Activated naive CD4-positive, alpha-beta T cell treated with anti-CD3 and anti-CD28 coated beads for 36 hours (primary cell): ENCODE measurements at places on chromosomes 1 and 21. TPM values are rescaled to one million over a fixed set of nuclear protein-coding genes. Genes with fewer than 3 reads are reported as not detected.
A peak's percentile ranks its signal among the peaks of the same experiment; 100 is the strongest.

GRCh38 chr1:84913555-84913892 is 20.5 kb upstream of the LPAR3 start:
- H3K27ac ChIP-seq = no peak overlapping the region
- H3K36me3 ChIP-seq = no peaks in the 10 kb centered on the region
- H3K27me3 ChIP-seq = peaks cover 4% of the 10 kb centered on the region
- no peaks in the 10 kb centered on the region for H3K4me1 ChIP-seq

Gene ADAMTS1
- total RNA-seq = not detected

DNA sequence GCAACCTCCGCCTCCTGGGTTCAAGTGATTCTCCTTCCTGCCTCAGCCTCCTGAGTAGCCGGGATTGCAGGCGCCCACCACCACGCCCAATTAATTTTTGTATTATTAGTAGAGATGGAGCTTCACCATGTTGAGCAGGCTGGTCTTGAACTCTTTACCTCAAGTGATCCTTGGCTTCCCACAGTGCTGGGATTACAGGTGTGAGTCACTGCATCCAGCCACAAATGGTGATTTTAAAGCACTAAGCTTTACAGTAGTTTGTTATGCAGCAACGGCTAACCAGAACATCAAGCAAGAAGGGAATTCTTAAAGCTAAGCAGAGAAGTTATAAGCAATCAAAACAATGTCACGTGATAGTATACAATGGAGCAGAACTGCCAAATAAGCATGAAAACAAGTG is 65.7 kb downstream of the NVL start:
- DNase-seq = no peak
- H3K27me3 ChIP-seq = no peaks in the 10 kb centered on the region
- H3K36me3 ChIP-seq = peaks cover 20% of the 10 kb centered on the region
- peaks cover 14% of the 10 kb centered on the region for H3K4me1 ChIP-seq
- no peak overlapping the region for H3K4me3 ChIP-seq
- H3K27ac ChIP-seq = no peak overlapping the region

DNA sequence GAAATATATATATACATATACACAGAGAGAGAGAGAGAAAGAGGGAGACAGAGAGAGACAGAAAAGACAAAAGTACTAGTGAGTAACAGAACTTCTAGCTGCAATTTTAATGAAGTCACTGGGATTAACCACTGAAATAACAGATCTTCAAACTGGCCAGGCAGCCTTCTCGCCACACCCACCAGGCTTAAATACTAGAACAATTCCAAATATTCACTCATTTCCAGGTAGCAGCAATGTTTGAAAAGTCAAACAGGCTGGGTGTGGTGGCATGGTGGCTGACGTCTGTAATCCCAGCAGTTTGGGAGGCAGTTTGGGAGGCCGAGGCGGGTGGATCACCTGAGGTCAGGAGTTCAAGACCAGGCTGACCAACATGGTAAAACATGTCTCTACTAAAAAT is 5.2 kb downstream of the PRDX1 start:
- H3K27ac ChIP-seq = peak overlapping the region; percentile 44
- peaks cover 56% of the 10 kb centered on the region for H3K36me3 ChIP-seq
- no peak overlapping the region for H3K4me3 ChIP-seq
- peaks cover 34% of the 10 kb centered on the region for H3K4me1 ChIP-seq

Gene ATF6
- 24.6 TPM for total RNA-seq

Gene F11R
- total RNA-seq = 26.9 TPM

DNA sequence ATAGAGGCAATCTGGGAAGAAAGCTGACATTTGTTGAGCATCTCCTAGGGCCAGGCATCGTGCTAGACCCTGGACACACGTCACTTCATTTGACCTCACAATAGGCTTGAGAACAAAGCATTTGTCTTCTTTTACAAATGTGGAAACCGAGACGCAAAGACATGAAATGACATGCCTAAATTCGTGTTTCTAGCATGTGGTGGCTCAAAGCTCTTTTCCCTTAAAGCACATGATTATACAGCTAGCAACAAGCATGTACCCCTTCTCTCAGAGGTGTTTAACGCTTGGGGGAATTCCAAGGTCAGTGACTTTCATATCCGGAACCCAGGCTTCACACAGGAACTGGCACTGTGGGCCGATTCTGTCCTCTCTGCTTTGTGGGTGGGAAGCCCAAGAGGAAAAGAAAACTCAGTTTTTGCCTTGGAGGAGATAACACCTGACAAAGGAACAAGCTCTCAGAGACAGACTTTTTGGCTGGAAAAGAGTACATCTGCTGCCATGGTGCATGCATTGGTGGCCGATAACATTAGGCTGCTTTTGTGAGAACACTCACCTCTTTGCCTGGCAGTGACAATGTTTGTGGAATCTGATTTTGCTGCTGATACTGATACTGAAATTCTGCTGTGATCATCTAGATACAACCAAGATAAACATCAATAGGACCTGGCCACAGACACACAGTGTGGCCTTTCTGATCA is 15.4 kb upstream of the CD2 start:
- H3K27me3 ChIP-seq = no peaks in the 10 kb centered on the region
- H3K4me1 ChIP-seq = peaks cover 61% of the 10 kb centered on the region
- peak; percentile 87 for DNase-seq

DNA sequence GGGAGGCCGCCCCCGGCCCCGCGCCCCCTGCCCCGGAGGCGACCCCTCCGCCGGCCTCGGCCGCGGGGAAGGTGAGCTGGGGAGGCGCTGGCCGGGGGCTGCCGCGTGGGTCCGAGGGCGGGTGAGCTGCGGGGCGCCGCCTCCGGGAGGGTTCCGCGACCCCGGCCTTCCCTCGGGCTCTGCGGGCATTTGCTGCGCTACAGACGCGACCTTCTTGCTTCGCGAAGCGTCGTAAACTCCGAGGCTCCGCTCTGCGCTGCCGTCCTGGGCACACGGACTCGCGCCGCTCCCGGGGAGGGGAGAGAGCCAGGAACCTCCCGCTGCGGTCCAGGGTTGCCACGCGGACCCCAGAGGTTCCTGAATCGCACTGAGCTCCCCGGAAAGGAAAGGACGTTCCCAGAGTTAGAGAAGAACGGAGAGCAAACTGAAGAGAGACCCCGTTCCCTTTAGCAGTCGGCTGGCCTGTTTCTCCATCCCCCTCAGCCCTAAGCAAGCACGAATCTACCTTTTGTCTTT is 345 bp downstream of the SLX9 start:
- H3K36me3 ChIP-seq = peaks cover 21% of the 10 kb centered on the region
- peak overlapping the region; percentile 80 for H3K4me3 ChIP-seq
- no peak for DNase-seq

GRCh38 chr1:94119306-94119705 is 1.6 kb downstream of the ABCA4 start:
- H3K27me3 ChIP-seq = peaks cover 3% of the 10 kb centered on the region
- H3K36me3 ChIP-seq = no peaks in the 10 kb centered on the region
- no peak for DNase-seq
- no peak overlapping the region for H3K27ac ChIP-seq
- H3K4me1 ChIP-seq = no peaks in the 10 kb centered on the region
- H3K4me3 ChIP-seq = no peak overlapping the region

DNA sequence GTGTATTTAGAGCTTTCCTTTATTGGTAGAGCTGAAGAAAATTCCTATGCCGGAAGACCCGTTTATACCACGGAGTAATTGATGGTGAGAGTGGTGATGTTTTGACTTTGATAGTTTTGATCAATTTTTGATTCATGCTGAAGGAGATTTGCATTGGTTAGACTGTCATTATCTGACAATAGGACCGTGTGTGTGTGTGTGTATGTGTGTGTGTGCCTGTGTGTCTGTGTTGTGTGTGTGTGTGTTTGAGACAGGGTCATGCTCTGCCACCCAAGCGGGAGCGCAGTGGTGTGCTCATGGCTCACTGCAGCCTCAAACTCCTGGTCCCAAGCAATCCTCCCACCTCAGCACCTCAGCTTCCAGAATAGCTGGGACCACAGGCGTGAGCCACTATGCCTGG is 9.6 kb downstream of the FMN2 start:
- H3K4me1 ChIP-seq = no peaks in the 10 kb centered on the region
- no peaks in the 10 kb centered on the region for H3K36me3 ChIP-seq
- no peak for DNase-seq
- peaks cover 14% of the 10 kb centered on the region for H3K27me3 ChIP-seq

GRCh38 chr1:62052946-62053345 is 141.7 kb upstream of the L1TD1 start:
- H3K27me3 ChIP-seq = no peaks in the 10 kb centered on the region
- no peaks in the 10 kb centered on the region for H3K4me1 ChIP-seq
- no peak overlapping the region for H3K4me3 ChIP-seq
- H3K36me3 ChIP-seq = peaks cover 15% of the 10 kb centered on the region

Gene PTPN7
- 119 TPM for total RNA-seq

- no peak overlapping the region for H3K4me3 ChIP-seq
- H3K27ac ChIP-seq = no peak overlapping the region
- peaks cover 45% of the 10 kb centered on the region for H3K36me3 ChIP-seq
- H3K27me3 ChIP-seq = no peaks in the 10 kb centered on the region
Measured at GRCh38 chr21:31248598-31248997, 95.5 kb downstream of the TIAM1 start.

GRCh38 chr1:212283741-212284140 is 1.5 kb upstream of the PPP2R5A start:
- H3K27me3 ChIP-seq = no peaks in the 10 kb centered on the region
- peaks cover 4% of the 10 kb centered on the region for H3K36me3 ChIP-seq
- no peak for DNase-seq
- H3K27ac ChIP-seq = peak overlapping the region; percentile 22
